IPS DF 19.7 (cell line): ENCODE measurements at places on chromosomes 16 and 17.

DNA sequence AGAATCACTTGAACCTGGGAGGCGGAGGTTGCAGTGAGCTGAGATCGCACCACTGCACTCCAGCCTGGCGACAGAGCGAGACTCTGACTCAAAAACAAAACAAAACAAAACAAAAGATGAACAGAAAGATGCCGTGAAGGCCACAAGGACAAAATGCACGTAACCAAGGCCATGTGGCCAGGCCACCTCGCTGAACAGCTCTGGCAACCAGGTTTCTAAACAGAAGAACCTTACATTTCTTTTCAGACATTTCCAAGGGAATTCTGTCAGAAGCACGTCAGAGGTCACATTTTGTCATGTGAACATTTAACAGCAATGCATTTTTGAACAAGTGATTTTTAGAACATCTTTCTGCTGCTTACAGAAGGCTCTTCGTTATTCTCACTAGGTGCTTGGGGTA lies 28.8 kb downstream of the USP22 start:
- no peak for DNase-seq

DNA sequence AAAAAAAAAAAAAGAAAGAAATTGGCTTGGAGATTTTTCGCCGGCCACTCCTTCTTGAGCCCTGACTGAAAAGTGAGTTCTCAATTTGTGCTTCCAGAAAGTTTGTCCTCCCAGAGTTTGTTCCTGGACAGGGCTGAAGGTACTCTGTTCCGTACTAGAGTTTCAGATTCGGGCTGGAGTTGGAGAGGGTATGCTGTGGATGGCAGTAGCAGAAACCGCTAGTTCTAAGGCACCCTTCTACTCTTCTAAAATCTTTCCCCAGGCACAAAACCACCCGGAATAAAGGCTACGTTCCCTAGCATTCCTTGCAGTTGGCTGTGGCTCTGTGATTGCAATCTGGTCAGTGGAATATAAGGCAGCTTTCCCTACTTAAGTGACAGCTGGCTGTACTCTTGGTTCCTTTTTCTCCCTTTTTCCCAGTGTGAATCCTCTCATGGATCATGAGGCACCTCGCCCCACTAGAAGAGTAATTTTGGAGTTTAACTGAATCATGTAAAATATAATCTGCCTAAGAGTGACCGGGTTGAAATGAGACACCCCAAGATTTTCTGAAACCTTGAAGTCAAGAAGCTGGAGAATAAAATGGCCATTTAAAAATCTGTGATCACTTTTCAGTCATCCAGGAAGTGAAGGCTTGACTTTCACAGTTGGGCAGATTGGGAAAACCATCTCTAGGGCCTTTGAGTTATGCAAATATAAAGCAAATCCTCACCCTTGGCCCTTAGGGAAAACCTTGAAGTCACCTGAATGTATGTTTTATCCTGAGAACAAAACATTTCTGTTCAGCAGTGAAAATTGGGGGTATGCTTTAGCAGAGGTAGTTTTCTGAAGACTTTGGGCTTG lies 901 bp upstream of the HEATR6 start:
- DNase-seq: no peak

GRCh38 chr16:75333721-75334163 lies 82.3 kb upstream of the BCAR1 start:
- DNase-seq: no peak

DNA sequence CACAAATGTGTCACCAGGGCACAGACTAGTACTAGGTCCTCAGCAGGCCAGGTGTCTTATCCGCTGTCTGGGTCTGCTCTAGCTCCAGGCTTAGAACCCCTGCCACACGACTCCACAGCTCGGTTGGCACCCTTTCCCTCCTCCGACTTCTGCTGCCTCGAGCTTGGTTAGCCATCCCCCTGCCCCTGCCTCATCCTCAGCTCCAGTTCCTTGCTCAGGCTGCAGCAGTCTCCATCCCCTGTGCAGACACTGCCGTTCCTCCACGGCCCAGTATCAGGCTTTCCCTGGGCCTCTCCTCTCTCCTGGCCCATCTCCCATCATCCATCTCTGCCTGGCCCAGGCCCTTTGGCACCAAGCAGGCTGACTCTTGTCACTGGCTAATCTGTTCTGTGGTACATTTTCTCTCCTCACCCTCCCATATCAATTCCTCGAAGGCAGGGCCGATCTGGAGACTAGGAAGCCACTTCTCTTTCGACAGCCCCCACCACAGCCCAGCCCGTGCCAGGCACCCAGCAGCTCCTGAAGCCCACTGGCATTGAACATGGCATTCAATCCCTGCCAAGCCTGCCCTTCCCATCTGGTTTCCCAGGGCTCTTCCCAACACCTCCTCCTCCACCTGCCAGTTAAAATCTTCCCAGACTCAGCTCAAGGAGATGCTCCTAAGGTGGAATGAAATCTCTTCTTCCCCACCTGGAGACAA lies 1.4 kb upstream of the GRN start:
- no peak for DNase-seq

DNA sequence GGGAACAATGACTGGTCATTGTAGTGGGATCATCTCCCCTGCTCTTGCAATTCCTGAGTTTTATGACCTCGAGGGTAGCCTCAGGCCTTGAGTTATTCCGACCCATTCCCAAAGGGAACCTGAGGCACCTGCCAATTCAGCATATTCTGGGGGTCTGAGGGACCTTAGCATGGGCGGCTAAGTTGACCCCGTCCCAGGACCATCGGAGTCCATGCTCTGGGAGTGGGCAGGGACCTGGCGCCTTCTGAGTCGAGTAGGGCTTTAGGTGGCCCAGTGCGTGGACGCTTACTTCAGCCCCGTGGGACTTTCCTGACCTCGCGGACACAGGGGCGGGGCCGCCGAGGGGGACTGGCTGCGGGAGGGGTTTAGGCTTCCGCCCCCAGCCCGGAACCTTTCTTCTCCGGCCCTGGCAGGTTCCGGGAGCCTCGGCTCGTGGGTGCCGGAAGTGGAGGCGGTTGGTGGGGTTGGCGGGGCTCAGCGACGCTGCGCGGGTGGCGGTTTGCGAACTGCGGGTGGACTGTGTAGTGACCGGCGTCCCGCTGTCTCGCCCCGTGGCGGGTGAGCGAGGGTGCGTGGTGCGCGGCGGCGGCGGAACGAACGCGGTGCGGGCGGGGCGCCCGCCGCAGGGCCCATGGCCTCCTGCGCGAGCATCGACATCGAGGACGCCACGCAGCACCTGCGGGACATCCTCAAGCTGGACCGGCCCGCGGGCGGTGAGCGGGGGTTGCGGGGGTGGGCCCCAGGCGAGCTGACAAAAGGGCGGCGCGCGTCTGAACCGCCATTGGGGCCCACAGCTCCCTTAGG lies at the start of gene EDC4:
Gene EDC4, plus strand, starts transcription at position 422 of the 804 bp plus-strand sequence. Its CDS starts 210 bp downstream, at position 632.
- no peak for DNase-seq

DNA sequence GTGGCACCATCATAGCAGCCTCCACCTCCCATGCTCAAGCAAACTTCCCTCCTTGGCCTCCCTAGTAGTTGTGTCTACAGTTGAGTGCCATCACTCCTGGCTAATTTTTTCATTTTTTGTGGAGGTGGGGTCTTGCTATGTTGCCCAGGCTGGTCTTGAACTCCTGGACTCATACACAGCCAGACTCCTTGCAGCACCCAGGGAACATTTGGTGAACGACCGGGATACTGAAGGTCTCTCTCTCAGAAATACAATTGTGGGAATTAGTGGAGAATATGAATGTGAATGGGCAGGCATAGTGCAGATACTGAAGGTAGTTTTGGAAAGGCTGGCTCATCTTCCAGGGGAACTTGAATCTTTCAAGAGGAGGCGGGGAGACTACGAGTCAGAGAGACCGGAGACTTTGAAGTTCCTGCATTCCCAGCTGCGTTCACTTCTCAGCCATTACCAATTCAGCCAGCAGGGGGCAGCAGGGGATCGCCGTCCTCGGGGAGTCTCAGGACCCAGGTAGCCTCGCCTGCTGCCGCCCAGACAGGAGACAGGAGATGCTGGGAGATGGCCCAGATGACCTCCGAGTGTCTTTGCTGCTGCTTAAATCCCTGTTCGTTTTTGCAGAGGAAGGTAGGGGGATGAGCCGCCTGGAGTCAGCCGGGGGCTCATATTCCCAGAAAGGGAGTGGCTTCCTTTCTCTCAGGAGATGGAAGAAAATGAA lies 68.6 kb downstream of the HAPSTR1 start:
- DNase-seq: peak; percentile 63

DNA sequence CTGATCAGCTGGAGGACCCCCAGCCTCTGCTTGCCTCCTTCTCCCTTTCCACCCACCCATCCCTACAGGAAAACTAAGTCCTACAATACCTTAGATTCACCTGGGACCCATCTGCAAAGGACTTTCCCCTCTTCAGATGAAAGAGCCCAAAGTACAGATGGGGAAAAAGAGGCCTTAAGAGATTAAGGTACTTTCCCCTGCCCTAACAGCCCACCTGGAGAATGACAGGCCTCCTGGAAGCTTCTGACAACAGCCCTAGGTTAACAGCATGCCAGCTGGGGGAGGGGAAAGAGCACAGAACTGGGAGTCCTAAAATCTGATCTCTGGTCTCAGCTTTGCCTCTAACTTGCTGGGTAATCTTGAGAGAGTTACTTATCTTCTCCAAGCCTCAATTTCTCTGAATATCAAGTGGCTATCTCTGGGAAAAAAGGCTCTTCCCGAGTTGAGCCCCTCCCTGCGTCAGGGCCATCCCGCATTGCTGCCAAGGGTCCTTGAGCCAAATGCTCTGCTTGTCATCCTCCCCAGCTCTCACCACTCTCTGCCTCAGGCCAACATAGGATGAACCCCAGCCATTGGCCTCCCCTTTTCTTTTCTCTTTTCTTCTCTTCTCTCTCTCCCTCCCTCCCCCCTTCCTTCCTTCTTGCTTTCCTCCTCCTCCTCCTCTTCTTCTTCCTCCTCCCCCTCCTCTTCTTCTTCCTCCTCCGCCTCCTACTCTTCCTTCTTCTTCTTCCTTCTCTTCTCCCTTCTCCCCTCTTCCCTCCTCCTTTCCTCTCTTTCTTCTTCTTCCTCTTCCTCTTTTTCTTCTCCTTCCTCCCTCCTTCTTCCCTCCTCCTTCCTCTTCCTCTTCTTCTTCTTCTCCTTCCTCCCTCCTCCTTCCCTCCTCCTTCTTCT lies 22.5 kb upstream of the SP6 start:
- no peak for DNase-seq
